ENCODE measurements at places on chromosomes 3 and 15.

- no peak for DNase-seq
Observed at GRCh38 chr3:138624518-138624917, 15.9 kb downstream of the FAIM start.

- no peak for DNase-seq
Observed at GRCh38 chr3:11131371-11131770, 22.9 kb upstream of the HRH1 start.

DNA sequence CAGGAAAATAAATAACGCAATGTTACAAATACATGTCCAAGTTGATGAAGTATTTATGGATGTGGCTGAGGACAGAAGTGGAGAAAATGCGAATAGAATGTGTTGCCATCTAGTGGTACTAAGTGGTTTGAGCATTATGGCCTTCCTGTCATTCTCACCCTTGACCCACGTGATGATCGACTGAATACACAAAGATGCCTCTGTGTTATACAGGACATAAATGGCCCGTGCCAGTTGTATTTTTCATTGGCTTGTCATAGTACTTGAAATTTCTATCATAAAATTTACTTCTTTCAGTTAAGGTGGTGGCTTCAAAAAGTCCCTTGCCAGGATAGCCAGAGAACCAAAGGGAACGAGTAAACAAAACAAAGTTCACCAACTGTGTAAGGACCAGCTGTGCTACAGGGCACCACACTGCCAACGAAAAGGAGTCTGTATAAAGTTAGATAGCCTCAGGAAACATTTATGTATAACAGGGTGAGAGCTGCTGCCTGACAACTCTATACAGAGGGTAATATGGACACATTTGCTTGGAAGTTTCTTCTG, 103.7 kb downstream of the MYH15 start:
- no peak for DNase-seq

- no peak for DNase-seq
Observed at GRCh38 chr3:166743481-166744134, 636.5 kb downstream of the ZBBX start.

DNA sequence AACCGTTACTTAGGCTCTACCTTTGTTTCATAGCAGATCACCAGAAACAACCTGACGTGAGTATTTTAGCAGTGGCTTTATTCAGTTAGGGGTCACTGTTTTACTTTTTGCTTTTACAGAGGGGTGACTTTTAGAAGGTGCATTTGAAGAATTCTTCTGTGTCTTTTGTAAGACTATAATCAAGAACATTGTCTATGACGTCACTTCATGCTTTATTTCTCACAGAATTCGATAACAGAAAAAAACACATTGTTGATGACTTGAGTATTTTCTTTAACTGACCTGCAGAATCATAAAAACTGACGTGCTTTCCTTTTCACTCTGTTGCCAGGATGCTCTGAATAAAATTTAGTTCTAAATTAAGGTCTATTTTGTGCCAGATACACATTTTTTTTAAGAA, 244.5 kb downstream of the SLC9A9 start:
- no peak for DNase-seq

Data from stimulated activated CD4-positive, alpha-beta T cell treated with anti-CD3 and anti-CD28 coated beads, Interleukin-1b, Interleukin-23, amount 100 ng/mL, for 1 hour (primary cell).